Stimulated activated CD8-positive, alpha-beta memory T cell treated with anti-CD3 and anti-CD28 coated beads, Interleukin-2, amount 100 ng/mL, for 1 hour (primary cell): ENCODE measurements at places on chromosomes 16 and 17.
A peak's percentile ranks its signal among the peaks of the same experiment; 100 is the strongest.

DNA sequence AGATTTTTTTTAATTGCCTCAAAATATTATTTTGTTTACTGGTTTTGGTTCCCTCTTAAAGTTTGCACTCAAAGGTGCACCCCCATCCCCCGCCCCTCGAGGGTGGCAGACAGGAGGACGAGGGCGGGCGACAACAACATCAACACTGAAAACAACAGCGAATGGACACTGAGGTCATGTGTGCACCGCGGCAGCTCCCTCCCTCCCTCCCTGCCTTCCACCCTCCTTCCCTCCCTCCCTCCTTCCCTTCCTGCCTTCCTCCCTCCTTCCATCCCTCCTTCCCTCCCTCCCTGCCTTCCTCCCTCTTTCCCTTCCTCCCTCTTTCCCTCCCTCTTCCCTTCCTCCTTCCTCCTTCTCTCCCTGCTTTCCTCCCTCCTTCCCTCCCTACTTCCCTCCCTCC, 1.5 kb upstream of the OSGIN1 start:
- no peak for DNase-seq

- no peak for DNase-seq
These were observed 5.2 kb upstream of the RNF135 start for GRCh38 chr17:30965686-30966085.

- no peak for DNase-seq
These were observed 137.5 kb downstream of the NTN1 start for GRCh38 chr17:9158544-9159452.

- no peak for DNase-seq
These were observed 15.9 kb upstream of the DOK4 start for GRCh38 chr16:57502048-57502775.

- DNase-seq: no peak
These were observed 271.3 kb upstream of the CPHXL start for GRCh38 chr16:75997606-75998005.

GRCh38 chr17:46157443-46158062, 35.7 kb downstream of the KANSL1 start:
- no peak for DNase-seq

DNA sequence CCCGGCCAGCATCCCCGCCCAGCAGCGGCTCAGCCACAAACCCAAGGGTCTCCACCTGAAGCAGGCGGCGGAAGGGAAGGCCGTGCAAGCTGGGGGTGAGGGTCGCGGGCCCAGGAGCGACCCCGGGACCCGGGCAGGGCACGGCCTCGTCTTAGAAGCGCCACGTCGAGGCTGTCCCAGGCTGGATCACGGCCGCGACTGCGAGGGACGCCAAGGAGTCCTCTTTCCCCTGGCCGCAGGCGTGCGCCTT, 538 bp upstream of the CCNF start:
- DNase-seq: no peak

- peak; percentile 2 for DNase-seq
These were observed 33.7 kb downstream of the GINS3 start for GRCh38 chr16:58425756-58426494.

- no peak for DNase-seq
These were observed 7.5 kb upstream of the KCNJ12 start for GRCh38 chr17:21368545-21369246.

- DNase-seq: no peak
These were observed 23.5 kb downstream of the CES1 start for GRCh38 chr16:55809386-55809785.

DNA sequence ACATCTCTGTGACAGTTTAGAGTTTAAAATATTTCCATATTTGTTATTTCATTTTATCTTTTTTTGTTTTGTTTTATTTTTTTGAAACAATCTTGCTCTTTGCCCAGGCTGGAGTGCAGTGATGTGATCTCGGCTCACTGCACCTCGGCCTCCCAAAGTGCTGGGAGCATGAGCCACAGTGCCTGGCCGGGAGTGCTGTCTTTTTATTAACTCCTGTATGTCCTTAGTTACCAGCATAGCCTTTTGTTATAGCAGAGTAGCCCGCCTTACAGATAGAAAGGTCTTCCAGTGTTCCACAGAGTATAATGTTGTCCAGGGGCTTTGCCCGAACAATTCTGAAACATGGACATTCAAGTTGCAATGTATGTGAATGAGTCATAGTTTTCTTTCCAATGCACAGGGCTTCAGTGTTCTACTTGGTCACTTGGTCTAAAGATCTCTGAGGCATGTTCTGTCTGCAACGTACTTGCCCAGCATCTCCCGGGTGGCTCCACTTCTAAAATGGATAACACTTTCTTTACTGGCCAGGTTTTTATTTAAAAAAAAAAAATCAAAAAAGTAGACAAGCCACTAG, 125.6 kb downstream of the KCNJ18 start:
- DNase-seq: no peak

GRCh38 chr17:71976011-71976649, 144.7 kb upstream of the SOX9 start:
- DNase-seq: no peak

DNA sequence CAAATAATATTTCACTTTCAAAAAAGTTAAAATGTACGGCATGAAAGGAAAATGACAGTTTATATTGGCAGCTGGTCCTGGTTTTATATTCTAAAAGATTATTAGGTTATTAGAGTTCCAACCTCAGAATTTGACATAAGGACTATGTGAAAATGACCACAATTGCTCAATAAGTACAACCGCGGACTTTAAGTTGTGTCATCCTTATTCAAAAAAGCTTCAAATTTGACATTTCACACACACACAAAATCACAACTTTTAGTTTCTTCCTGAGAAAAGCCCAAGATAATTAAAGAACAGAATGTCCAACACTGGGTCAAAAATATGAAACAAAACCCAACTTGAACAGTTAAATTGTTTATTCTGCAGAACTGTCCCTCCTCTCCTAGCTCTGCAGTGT, 133.2 kb upstream of the AXIN2 start:
- no peak for DNase-seq

DNA sequence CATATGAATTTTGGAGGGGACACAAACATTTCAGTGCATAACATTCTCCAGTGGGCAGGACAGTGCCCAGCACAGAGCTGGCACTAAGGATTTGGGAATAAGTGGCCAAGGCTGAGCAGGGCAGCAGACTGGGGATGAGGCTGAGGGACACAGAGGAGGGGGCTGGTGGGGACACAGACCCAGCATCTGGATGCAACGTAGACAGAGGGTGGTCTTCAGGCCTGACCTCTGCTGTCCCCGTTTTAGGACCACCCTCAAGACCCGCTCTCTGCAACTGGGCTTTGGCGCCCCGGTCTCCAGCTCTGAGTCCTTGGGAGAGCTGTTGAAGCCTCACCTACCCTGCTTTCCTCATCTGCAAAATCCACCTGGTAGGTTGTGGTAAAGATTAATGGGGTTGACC, 3.3 kb upstream of the PRSS33 start:
- DNase-seq: no peak

DNA sequence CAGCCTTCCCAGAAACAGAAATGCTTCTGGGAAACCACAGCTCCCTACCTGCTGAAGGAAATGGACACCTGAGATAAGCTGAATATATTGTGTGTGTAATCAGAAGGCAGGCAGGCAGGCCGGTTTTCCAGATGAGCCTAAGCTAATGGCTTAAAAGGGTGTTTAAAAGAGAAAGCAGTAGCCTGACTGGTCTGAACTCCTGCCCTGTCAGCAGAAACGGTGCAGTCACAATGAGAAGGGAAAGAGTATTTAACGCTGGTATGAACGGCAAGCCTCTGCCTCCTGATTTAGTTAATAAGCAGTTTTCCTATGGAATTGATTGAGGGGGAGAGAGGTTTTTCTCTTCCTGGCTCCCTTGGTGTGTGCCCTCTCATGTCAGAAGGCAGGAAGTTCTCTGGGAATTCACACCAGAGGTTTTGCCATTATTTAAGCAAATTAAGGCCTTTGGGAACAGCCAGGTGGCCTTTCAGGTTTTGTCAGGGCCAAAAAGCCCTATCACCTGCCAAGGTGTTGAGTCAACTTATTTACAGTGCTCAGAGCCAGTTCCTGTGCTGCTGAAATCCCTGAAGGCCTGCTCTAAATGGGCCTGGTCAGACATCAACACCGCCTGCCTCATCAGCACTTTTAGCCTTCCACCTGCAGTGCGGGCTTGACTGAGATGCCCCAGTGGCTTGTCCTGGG, 41.6 kb downstream of the CDH1 start:
- DNase-seq: no peak

GRCh38 chr16:14564323-14564722, 65.7 kb downstream of the PARN start:
- no peak for DNase-seq

- no peak for DNase-seq
These were observed 18.8 kb downstream of the SRP68 start for GRCh38 chr17:76053246-76054111.

GRCh38 chr17:2283302-2283701, 20.3 kb downstream of the SMG6 start:
- DNase-seq: no peak

DNA sequence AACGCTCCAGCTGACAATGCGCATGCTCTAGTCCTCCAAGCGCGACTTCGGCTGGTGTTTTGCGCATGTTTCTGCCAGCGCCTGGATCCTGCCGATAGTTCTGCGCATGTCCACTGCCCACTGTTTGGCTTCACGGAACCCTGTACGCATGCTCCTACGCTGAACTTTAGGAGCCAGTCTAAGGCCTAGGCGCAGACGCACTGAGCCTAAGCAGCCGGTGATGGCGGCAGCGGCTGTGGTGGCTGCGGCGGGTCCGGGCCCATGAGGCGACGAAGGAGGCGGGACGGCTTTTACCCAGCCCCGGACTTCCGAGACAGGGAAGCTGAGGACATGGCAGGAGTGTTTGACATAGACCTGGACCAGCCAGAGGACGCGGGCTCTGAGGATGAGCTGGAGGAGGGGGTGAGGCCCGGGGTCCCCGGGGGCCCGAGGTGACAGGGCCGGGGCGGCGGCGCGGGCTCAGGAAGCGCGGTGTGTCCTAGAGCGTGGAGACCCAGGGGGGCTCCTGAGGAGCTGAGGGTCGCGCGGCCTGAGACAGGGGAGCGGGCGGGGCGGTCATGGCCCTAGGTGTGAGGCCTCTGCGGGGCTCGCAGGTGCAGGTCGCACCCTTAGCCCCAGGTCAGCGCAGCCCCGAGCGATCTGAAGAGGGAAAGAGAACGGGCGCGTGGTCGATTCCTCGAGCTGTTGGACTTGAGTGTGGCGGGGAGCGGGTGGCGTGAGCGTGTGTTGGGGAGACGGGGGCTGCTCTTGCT, at the start of the genes RPS6KB1 and TUBD1:
Gene RPS6KB1 (plus strand): TSS at position 198 of the 752 bp plus-strand sequence. CDS start 64 bp downstream, at position 262.
Gene TUBD1 (minus strand): TSS at position 20 of the 752 bp plus-strand sequence. CDS start 1,941 bp downstream, outside the sequence.
- peak; percentile 96 for DNase-seq

GRCh38 chr17:30429155-30429554, 48.1 kb upstream of the GOSR1 start:
- no peak for DNase-seq

- DNase-seq: no peak
These were observed 119.2 kb downstream of the HS3ST2 start for GRCh38 chr16:22933173-22933572.

GRCh38 chr17:48644159-48644558, 18.0 kb upstream of the HOXB9 start:
- DNase-seq: no peak

GRCh38 chr16:26795184-26795583, 271.5 kb upstream of the C16orf82 start:
- DNase-seq: no peak

DNA sequence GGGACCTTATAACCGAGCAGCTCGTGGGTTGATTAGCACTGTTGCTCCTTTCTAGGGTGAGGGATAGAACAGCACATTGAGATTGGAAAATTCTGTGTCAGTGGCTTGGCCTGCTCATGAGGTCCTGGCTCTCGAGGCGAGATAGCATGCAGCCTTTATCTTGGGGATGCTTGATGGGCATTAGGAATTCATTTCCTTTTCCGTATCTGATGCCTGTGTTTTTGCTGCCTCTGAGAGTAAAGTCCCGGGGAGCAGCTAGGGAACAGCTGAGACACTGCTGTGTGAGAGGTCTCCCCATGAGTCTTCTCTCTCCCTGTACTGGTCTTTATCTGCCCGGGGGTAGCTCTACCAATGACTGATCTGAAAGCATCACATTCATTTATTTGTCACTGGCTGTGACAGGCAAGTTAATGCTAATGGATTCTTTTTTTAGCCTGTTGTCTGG, 14.5 kb downstream of the MSI2 start:
- DNase-seq: no peak

- no peak for DNase-seq
These were observed 981 bp downstream of the GLG1 start for GRCh38 chr16:74605746-74606520.

GRCh38 chr17:40545660-40546059, 19.6 kb downstream of the CCR7 start:
- no peak for DNase-seq

DNA sequence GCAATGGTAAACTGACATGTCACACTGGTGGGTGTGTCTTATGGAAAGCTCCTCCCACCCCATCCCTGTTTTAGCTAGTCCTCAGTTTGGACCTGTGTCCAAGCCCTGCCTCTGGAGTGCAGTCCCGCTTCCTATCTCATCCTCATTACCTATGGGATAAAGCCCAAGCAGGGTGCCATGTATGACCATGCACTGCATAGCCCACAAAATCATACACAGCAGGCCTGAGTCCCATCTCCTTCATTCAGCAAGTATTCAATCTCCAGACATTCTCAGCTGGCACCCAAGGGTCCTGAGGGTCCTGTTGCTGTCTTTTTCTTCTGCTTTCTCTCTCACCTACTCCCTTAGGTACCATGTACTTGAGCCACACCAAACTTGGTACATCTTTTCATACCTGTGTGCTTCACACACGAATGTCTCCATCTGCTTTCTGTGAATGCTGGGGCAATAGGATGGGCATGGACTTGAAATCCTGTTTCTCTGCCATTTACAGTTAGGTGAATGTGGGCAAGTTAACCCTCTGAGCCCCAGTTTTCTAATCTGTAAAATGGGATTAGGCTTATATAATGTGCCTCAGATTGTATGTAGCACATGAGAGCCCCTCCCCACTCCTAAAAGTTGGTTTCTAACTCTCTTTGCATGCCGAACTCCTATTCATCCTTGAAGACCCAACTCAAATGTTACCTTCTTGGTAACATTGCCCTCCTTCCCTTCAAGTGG, 28.5 kb downstream of the TNS4 start:
- no peak for DNase-seq

GRCh38 chr17:42475121-42475520, 16.4 kb downstream of the ATP6V0A1 start:
- no peak for DNase-seq

DNA sequence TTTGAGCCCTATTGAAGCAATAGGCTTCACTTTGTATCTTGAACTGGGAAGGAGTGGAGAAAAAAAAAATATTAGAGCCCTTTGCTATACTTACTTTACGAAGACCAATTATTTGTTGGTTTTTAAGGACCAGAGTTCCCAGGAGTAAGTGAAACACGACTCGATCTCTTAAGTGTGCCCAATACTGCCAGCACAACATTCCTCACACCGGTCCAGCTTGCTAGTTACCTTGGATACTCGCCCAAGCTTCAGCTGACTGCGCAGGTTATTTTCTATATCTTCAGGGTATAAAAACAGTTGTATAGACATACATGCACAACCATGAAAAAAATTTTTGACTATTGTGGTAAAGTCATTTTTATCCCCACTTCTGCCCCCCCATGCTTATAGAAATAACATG, 72.1 kb downstream of the RPTOR start:
- DNase-seq: no peak

- no peak for DNase-seq
These were observed 12.7 kb downstream of the FCSK start for GRCh38 chr16:70467113-70467512.
